SW480 (cell line): ENCODE measurements at places on chromosomes 2 and 18.

DNA sequence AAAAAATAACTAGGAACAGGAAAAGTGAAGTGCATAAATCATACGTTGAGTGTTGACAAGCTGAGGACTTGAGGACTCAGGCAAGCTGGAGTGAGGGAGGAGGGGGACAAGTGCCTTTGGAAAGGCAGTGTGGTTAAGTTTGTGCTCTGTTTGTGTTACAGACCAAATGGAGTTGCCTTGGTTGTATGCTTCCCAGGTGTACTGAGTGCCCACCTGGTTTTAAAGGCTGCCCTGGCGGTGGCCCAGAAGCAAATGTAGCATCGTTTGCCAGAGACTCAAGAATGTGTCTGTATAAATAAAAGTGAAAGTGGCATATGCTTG is 240.9 kb downstream of the PRKCE start:
- no peak for DNase-seq

DNA sequence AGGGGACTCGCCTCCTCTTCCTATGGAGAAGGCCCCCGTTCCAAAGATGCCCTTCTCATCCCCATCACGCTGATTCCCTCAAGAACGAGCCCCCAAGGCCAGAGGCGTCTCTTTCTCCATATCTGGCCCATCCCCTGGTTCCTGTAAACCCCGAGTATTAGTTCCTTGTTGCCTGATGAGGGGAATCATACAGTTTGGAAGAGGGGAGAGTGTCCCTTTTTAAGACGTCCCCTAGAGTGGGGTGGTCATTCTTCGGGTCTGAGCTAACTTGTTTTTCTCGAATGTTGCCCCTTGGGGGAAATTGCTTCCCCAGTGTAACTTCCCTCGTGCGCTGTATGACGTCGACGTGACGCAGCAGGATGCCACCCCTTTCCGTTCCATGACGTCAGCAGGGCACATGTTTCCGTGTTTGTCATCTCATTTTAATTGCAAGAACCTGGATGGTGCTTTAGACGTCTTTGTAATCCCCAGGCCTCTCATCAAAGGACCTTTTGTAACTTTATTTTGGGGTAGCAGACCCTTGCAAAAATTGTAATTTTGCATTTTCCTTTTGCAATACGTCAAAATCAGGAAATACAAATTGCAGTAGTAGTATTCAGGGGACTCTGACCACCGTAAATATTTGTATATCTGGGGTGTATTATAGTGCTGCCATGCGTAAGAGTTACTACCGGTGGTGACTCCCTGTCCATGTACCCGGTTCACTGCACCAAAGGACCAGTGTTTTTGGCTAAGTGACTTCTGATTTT is 569 bp downstream of the BABAM2 start:
- DNase-seq = peak; percentile 83

- no peak for DNase-seq
These were observed 15.0 kb upstream of the CTAGE1 start for GRCh38 chr18:22432657-22433137.

GRCh38 chr2:42921721-42922120 is 129.3 kb upstream of the HAAO start:
- no peak for DNase-seq

- no peak for DNase-seq
These were observed 30.4 kb upstream of the FN1 start for GRCh38 chr2:215466097-215466909.

- DNase-seq = no peak
These were observed 92.3 kb upstream of the TANK start for GRCh38 chr2:161067846-161068350.

GRCh38 chr2:28359222-28360057 is 33.2 kb upstream of the FOSL2 start:
- peak; percentile 83 for DNase-seq

DNA sequence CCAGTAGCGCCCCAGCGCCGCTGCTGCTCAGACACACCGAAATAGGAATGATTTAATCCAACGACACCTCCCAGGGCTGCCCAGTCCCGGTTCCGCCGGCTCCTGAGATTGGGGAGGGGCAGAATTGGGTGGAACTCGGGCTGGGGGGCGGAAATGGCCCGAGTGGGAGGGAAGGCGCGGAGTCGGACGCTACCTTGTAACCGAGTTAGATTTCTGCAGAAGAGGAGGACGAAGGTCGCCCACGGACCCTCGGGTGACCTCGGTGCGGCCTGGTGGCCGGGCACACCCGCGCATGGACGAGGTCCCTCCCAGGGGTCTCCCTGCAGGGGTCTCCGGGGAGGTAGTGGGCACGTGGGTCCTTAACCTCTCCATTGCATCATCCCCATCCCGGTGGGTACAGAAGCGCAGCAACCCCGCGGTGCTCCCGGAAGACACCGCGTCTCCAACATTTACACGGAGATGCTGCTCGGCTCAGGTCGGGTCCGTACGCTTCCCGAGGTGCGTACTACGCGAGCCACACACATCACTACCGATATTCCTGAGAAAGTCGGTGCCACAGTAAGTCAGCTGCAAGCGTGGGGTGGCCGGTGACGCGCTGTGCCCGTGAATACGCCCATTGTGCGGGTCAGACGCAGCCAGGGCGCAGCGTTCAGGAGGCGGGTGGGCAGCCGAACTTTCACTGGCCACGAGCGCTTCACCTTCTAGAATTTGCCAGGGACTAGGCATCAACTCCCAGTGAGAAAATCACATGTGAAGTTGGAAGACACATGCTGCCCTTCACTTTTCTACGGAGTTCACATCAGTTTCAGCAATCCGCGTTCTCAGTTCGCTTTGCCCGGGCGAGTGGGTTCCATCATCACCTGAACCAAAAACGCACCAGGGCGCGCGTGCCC is 3.0 kb downstream of the ZNF516 start:
- peak; percentile 43 for DNase-seq

DNA sequence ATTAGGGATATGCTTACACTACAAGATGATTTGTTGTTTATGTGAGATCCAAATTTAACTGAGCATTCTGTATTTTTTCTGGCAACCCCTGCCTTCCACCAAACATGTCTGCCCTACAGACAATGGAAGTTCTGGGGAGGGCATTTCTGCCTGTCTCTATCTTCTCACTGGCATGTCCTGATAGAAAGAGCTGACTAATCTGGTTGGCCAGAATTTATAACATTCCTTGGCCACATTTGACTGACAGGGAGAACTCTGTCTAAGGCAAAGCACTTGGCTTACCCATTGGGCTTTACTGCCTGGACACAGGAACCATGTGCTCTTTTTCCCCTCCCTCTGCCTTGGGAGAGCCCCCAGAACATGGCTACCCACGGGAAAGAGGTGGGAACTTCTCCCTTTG is 70.6 kb upstream of the TMEM178A start:
- no peak for DNase-seq

DNA sequence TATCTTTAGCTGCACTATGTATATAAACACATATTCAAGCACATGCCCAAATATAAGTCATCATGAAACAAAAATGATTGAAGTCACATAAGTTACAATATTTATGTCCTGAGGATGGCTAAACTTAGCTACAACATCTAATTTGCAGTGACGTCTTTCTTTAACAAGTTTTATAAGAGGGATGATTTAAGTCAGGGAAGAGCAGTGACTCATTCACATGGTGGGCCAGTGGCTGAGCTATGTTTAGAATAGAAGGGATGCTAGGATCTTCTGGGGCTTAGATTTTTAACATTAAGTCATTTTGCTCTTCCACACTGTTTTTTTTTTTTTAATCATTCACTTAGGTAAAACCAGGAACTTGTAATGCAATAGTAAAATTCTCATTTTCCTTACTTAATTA is 22.3 kb downstream of the ADCYAP1 start:
- no peak for DNase-seq

DNA sequence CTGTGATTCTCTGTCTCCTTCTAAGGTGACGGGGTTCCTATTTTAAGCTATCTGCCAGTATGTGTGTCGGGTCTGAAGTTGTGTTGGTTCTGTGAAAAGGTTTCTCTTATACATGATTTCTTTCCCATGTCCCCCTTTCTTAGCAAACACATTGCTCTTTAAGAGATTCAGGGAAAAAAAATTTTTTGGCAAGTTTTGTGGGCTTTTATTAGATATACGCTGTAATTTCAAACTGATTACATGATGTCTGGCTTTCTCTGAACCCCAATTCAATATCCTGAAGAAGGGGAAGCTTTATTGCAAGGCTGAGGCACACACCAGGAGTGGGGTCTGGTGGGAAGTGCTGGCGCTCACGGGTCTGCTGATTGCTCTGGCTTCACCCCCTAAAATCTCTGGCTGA is 210.6 kb downstream of the AGPS start:
- DNase-seq = no peak

DNA sequence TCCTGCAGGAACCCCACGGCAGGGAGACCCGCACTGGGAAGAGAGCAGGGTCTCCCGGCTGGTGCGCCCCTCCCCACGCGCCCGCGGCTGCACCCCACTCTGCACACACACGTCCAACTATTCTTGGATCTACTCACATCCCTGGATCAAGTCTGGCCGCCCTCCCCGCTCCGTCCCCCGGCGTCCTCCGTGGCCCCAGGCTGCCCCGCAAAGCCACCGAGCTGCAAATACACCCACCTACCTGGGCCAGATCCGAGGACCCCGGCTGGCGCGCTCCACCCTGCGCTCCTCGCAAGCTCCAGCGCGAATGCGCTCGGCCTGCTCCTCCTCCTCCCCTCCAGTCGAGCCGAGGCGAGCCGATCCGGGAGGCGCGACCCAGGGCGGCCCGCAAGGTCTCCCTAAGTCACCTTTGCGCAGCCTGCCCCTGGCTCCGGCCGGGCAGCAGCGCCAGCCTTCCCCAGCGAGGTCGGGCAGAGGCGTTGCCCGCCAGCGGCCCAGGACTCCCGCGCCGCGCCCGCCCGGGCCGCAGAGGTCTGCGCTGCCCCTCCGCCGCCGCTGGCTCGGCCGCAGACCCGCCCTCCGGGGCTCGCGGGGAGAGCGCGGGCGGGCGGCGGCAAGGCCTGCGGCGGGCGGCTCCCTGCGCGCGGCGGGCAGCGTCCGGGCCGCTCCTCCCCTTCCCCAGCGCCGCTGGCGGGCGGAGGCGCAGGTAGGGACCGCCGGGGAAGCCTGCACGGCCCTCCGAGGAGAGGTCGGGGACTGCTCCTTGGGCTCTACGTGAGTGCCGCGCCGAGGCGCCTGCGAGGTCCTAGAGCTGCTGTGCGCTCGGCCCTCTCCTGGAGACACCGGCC is 126.0 kb downstream of the OSBPL1A start:
- DNase-seq = peak; percentile 78

DNA sequence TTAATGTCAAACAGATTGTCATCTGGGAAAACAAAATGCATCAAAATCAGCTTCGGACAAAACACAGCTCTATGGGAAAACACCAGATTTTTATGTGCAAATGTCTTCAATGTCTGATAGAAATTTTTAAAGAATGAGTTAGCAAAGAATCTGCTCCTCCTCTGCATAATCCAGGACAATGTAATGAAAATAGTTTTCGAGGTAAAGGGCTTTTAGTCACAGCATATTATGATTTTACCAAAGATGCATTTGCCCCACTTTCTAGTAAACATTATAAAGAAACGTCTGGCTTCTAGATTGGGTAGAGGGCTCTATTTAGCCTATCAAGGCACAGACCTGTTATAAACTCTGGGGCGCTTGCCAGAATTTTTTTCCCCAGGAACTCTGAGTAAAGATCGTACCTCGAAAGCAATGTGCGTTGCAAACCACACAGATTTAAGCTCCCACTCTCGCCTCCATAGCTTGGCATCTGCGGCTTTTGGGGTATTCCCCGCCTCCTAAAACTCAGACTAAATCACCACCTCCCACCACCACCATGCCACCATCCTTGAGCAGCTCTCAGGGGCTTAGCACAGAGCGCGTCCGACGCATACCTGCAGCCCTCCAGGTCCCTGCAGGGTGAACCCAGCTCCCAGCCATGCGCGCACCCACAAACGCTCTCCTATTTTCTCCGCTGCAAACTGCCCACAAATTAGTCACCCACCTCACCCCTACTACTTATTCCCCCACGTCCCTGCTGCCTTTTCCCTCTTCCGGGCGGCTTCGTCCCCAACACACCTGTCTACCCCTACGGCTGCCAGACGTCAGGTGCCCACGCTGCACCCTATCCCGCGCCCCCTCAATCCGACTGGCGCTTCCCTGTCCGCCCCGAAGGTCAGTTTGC is 829 bp downstream of the ACVR1C start:
- DNase-seq = peak; percentile 49

DNA sequence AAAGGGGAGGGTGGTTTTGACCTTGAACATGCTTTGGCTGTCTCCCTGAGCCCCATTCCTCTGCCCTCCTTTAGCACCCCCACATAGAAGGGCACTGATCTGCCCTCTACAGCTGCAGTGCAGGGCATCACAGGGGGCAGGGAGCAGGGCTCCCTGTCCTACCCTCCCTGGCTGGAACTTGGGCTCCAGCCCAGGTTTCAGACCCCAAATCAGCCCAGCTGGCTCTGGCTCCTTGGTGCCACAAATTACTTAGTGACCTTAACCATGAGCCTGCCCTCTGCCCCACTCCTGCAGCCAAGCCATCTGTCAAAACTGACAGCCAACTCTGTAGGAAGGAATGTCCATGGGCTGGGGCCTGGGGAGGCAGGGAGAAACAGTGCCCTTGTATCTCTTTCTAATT is 105.6 kb downstream of the MAPK4 start:
- no peak for DNase-seq

DNA sequence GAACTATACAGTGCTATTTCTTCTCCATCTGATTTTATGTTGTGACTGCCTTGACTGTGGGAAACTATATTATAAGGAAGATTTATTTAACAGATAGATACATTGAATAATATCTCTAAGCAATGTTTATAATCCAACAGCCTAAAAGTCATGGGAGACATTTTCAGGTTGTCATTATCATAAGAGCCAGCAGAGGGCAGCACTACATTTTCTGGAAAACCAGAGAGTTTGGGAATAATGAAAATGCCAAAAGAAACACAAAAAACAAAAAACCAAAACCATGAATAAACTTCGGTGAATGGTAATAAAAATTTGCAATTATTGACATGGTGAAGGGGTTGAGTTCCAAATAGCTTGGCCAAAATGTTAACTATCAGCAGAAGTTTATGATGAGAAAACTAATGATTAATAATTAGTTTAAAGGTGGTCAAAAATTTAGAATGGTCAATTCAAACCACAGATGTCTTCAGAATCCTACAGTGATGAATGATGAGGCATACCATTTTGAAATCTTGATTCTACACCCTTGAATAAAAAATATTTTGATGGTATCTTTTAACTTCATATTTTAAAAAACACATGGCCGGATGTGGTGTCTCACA is 4.7 kb downstream of the EEF1B2 start:
- peak; percentile 27 for DNase-seq

DNA sequence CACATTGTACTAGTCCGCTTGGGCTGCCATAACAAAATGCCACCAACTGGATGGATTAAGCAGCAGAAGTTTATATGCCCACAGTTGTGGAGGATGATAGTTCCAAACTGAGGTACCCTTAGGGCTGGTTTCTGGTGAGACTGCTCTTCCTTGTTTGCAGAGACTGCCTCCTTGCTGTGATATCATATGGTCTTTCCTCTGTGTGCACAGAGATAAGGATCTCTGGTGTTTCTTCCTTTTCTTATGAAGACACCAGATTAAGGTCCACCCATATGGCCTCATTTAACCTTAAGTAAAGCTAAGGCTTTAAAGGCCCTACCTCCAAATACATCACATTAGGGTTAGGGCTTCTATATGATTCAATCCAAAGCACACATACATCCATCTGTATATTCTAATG is 738.2 kb upstream of the GCFC2 start:
- DNase-seq = no peak
